ENCODE measurements at places on chromosomes 3 and 15.

DNA sequence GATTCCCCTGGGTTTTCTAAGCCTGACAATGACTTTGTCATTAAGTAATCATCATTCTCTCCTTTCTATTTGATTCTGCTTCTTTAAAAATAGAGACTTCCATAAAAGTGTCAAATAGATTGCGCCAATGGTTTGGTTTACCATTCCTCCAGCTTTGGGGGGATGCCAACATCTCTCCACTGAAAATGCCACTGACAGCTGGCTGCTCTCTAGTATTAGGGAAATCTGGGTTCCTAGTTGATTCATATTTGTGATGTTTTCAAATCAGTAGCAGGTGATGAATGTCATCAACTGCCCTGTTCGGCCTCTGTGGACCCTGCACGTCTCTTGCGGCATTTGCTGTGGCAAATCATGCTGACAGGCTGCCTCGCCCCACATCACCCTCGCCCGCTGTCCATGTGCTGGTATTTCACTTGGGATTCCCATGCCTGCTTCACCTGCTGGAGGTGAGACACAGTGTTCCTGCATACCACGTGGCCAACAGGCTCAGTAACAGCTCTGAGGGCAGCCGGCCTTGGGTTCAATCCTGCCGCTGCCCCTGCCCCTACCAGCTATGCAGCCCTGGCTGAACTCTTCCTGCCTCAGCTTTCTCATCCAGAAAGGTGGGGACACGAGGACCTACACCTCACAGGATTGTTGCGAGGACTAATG is 28.1 kb downstream of the ZXDC start:
- no peak for DNase-seq

GRCh38 chr3:115397433-115397832 is 225.9 kb upstream of the GAP43 start:
- DNase-seq, result peak; percentile 39

GRCh38 chr3:98068824-98069223 is 18.1 kb upstream of the OR5AC2 start:
- DNase-seq, result no peak

DNA sequence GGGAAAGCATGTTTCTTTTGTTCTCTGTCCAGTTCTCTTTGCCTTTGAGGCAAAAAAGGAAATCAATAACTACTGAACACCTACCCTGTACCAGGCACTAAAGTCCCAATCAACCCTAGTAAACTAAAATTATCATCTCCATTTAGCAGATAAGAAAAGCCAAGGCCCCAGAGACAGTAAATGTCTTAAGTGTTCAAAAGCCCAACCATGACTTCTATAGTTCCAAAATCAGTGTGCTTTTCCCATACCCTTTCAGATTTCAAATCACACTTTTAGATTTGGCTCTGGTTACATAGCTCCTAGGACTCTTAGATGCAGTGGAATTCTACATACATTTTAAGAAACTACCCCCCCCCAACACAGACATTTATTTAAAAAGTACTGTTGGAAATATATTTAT is 63.5 kb downstream of the UACA start:
- peak; percentile 12 for DNase-seq

Data from fibroblast of upper back skin (primary cell).